Body of pancreas (tissue), 4 donors: ENCODE measurements at places on chromosomes 3 and 15.

GRCh38 chr3:15781637-15782402 is 16.0 kb downstream of the ANKRD28 start:
- no peak for DNase-seq

GRCh38 chr15:41606997-41607396 is 48.0 kb downstream of the TYRO3 start:
- no peak for DNase-seq

- DNase-seq, result no peak
These were observed 566 bp upstream of the MKRN3 start for GRCh38 chr15:23564821-23565394.

GRCh38 chr3:122929188-122930062 is 98.1 kb downstream of the SEMA5B start:
- no peak for DNase-seq

DNA sequence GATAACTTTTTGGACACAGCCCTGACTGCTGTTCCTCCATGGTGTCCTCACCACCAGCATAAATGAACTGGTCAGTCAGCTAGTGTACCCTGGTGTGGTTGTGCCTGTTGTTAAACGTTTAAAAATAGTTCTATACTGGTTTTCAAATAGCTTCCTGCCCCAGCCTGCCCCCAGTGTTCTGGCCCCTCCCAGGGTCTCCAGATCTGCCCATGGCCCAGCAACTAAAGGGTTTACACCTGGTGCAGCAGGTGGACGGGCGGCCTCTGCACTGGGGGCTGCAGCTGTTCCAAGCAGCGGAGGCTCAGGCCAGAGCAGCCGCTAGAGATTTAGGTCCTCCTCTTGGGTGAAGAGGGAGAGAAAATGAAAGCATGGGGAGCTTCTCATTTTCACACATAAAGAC is 6.1 kb upstream of the NR2E3 start:
- no peak for DNase-seq
